ENCODE measurements at places on chromosomes 16 and 17. TPM values are rescaled to one million over a fixed set of nuclear protein-coding genes. Genes with fewer than 3 reads are reported as not detected.

DNA sequence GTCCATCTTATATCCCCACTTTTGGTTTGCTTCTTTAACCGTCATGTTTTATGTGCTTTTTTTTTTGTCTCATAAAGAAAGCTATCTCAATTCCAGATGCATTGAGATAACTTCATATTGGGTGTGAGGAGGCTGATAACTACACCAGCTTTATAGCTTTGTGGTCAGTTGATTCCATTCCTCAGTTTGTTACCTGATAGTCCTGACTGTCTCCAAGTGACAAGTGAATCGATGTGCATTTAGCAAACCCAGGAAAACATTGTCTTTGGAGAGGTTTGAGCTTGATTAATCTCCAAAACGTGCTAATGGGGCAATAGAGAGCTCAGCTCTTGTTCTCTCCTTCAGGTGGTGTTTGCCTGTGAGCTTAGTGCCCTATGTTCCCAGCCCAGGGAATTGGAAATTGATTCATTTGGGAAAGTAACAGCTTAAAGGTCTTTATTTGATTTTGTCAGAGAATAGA, 22.7 kb downstream of the HS3ST3B1 start:
- DNase-seq, result no peak
- H3K4me1 ChIP-seq, result peaks cover 58% of the 10 kb centered on the region
- H3K4me3 ChIP-seq, result no peak overlapping the region
- no peaks in the 10 kb centered on the region for H3K27me3 ChIP-seq
- H3K36me3 ChIP-seq, result peaks cover 13% of the 10 kb centered on the region

GRCh38 chr16:12539185-12539929, 264.3 kb downstream of the CPPED1 start:
- peak overlapping the region; percentile 45 for H3K4me3 ChIP-seq
- peak; percentile 81 for DNase-seq
- H3K27me3 ChIP-seq, result peaks cover 5% of the 10 kb centered on the region
- H3K36me3 ChIP-seq, result no peaks in the 10 kb centered on the region

- no peak for DNase-seq
- peaks cover 12% of the 10 kb centered on the region for H3K27me3 ChIP-seq
- no peak overlapping the region for H3K4me3 ChIP-seq
- no peak overlapping the region for H3K27ac ChIP-seq
- no peaks in the 10 kb centered on the region for H3K4me1 ChIP-seq
- no peaks in the 10 kb centered on the region for H3K36me3 ChIP-seq
These were observed 15.0 kb downstream of the C17orf100 start for GRCh38 chr17:6666557-6666956.

DNA sequence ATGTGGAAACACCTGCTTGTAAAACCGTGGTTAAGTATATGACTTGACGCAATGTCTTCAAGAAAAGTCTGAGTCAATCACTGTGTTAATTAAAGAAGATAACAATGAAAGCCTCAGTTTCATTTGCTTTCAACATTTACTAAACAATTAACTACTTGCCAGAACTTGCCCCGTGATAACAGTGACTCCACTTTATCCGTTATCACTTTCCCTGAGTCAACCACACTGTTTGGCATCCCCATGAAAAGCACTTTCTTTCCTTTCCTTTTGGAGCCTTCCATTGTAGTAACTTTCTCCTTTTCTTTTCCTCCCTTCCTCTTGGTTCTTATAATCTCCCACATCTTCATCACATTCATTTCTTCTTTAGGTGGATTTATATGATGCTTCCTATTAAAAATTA, 435.1 kb upstream of the GOT2 start:
- H3K27me3 ChIP-seq, result no peaks in the 10 kb centered on the region
- H3K27ac ChIP-seq, result no peak overlapping the region

DNA sequence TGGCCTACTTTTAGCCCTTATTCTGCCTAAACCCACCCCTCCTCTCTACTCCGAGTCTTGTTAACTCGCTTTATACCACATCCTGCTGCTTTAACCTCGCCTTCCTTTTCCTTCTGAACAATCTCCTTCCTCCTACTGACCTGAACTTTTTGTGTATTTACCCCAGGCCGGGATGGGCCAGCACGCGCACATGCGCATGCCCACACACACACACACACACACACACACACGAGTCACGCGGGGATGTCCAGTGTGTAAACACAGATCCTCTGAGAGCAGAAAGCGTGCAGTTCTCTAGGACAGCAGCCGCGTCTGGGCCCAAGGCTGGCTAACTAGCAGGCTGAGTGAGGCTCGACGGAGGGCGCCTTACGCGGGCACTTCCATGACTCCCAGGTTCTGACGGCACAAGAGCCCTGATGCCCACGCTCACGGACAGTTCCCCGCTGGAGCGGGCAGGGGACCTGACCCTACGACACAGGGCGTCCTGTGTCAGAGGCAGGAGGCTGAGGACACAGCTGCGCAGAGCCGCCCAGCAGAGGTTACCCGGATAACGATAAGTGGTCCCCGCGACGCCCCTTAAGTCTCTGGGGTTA, 610 bp downstream of the PIK3R5 start:
- H3K27ac ChIP-seq, result no peak overlapping the region
- H3K36me3 ChIP-seq, result peaks cover 5% of the 10 kb centered on the region
- DNase-seq, result no peak

DNA sequence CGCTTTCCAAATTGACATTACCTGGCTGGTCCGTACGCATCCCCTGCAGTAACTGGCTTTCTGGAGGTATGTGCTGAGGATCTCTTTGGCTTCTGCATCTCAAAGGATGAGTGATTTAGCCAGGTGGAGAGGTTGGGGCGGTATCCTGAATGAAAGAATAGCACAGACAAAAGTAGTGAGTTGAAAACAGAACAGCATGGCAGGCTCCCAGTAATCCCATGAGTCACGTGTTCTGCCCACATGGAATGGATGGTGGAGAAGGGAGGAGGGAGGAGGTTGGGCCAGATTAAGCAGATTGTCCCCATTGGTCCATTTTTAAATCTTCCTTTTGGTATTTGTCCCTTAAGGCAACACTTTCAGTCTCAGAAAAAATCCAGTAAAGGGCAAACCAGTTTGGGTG, 176.0 kb downstream of the WWOX start:
- H3K27ac ChIP-seq, result no peak overlapping the region
- no peaks in the 10 kb centered on the region for H3K4me1 ChIP-seq
- no peak overlapping the region for H3K4me3 ChIP-seq
- DNase-seq, result no peak

Gene MYL11
- total RNA-seq, result 1.2 TPM

- no peaks in the 10 kb centered on the region for H3K36me3 ChIP-seq
- no peak overlapping the region for H3K27ac ChIP-seq
- no peak for DNase-seq
- H3K4me1 ChIP-seq, result no peaks in the 10 kb centered on the region
These were observed 19.3 kb downstream of the TSPOAP1 start for GRCh38 chr17:58308985-58309917.

Gene PTX4
- total RNA-seq, result not detected

GRCh38 chr17:13002761-13003453, 14.9 kb downstream of the ELAC2 start:
- no peaks in the 10 kb centered on the region for H3K27me3 ChIP-seq
- H3K36me3 ChIP-seq, result no peaks in the 10 kb centered on the region
- no peak overlapping the region for H3K4me3 ChIP-seq
- peak; percentile 48 for DNase-seq
- peaks cover 9% of the 10 kb centered on the region for H3K4me1 ChIP-seq

DNA sequence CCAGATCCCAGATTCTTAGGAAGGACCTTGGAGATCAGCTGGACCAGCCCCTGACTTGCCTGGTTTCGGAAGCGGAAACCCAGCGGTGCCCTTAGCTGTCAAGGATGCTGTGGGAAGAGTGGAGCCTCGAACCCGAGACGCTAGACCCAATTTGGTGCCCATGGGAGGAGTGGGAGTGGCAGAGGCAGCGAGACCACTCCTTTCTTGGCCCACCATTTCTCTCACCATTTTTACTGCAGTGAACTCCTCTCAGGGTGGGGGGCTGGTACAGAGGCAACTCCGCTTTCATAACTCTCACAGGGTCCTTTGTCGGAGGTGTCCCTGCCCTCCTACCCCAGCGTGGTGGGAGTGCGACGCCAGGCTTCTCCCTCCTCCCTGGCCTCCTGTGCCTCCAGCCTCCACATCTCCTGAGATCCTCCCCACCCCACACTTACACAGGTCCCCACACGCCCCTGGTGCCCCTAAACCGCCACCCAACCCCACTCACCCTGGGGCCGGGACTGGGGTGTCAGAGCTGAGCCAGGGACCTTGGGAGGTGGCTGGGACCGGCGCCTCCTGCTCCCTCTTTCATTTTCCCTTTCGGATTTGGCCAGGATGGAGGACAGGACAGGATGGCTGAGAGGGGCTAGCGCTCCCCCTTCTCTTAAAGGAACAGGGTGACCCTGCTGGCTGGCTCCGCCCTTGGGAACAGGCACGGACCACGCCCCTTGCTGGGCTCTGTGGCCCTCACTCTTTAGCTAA, at the start of gene GJD3:
Gene GJD3 (minus strand): TSS at position 617 of the 741 bp plus-strand sequence. CDS start 922 bp downstream, outside the sequence.
- H3K27ac ChIP-seq, result no peak within 1 kb of the TSS
- no peaks in the 10 kb centered on the region for H3K36me3 ChIP-seq
- no peak for DNase-seq
- H3K27me3 ChIP-seq, result peaks cover 1% of the 10 kb centered on the region
- H3K4me3 ChIP-seq, result peak within 1 kb of the TSS; percentile 86

- no peak overlapping the region for H3K4me3 ChIP-seq
- H3K4me1 ChIP-seq, result peaks cover 40% of the 10 kb centered on the region
- H3K27ac ChIP-seq, result no peak overlapping the region
- no peaks in the 10 kb centered on the region for H3K36me3 ChIP-seq
- peaks cover 18% of the 10 kb centered on the region for H3K27me3 ChIP-seq
These were observed 18.7 kb downstream of the KRT9 start for GRCh38 chr17:41553176-41553575.

DNA sequence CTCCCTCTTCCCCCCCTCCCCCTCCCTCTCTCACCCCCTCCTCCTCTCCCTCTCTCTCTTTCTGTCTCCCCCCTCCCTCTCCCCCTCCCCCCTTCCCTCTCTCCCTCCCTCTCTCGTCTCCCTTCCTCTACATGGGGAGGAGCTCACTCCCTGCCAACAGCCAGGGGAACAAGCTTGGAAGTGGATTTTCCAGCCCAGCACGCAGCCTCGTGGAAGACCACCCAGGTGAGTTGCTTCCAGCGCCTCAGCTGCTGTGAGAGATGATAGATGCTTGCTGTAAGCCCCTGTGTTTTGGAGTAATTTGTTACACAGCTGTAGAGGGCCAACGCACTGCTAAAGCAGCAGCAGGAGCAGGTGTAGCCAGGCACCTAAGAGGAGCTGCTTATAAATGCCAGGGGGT, 20.8 kb downstream of the ACTG1 start:
- peaks cover 5% of the 10 kb centered on the region for H3K4me1 ChIP-seq
- no peaks in the 10 kb centered on the region for H3K36me3 ChIP-seq
- peaks cover 5% of the 10 kb centered on the region for H3K27me3 ChIP-seq
- H3K27ac ChIP-seq, result no peak overlapping the region

Gene TVP23C
- total RNA-seq, result 11.5 TPM

Measured in HFFc6 (cell line).